ENCODE measurements at places on chromosomes 7 and 10.

GRCh38 chr7:82501346-82501745, 57.8 kb upstream of the CACNA2D1 start:
- no peak for DNase-seq

DNA sequence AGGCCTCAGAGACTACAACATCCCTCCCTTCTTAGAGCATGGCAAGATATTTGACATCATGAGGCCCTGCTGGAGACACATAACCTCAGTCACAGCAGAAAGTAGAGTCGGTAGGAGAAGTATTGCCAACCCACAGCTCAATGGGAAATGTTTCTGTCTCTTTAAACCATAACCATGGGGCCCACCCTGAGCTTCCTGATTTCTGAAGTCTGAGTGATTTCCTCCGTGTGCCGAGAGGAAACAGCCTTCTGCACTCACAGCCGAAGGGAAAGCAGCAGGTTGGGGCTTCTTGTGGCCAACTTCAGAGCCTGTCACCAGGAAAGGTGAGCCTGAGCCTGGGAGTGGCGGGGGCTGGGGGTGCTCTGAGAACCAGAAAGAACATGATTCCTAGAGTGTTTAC, at the start of gene GIMAP1:
TSS of gene GIMAP1 (plus strand) at position 246 of the 400 bp plus-strand sequence. CDS start 2,435 bp downstream, outside the sequence.
- DNase-seq, result no peak

GRCh38 chr10:121490871-121491519, 107.2 kb downstream of the FGFR2 start:
- DNase-seq, result no peak

DNA sequence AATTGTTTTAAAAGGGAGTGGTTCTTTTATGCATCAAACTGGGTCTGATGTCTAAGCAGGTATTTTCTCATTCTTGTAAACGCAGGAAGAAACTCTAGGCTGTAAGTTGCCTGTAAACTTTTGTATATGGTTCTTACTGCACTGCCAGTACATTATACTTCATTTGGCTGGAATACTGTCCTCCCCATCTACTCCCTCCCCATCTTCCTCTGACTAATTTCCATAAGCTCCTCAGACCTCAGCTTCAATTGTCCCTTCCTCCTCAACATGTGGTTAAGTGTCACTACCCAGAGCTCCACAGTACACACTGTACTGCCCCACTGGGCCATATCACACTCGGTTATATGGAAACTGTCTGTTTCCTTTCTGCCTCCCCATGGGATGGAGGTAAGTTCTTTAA, 161.4 kb upstream of the MDFIC start:
- DNase-seq, result no peak

GRCh38 chr7:55504967-55505658, 67.2 kb downstream of the VOPP1 start:
- no peak for DNase-seq

- no peak for DNase-seq
Measured at GRCh38 chr10:63431962-63432797, 33.6 kb downstream of the JMJD1C start.

GRCh38 chr7:156610601-156611000, 30.0 kb upstream of the RNF32 start:
- DNase-seq, result no peak

GRCh38 chr7:130268463-130269317, 2.0 kb downstream of the CPA2 start:
- DNase-seq, result no peak

DNA sequence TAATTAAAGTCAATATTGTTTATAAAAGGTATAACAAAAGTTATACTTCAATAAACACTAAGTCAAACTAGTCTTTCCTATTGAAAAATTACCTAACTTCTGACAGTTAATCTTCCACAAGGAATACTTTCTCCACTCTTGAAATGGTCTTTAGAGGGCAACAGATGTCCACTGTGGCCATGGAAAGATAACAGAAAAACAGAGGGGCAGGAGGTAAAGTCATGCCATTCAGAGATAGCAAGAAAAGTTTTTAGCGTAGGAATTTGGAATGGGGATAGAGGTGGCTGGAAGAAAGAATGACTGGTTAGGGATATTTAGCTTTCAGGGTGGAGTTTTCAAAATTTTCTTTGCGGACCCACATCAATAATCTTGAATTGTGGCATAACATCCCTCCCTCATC, 34.7 kb downstream of the HYCC1 start:
- DNase-seq, result no peak

- DNase-seq, result no peak
Measured at GRCh38 chr10:129501652-129502436, 34.8 kb downstream of the MGMT start.

DNA sequence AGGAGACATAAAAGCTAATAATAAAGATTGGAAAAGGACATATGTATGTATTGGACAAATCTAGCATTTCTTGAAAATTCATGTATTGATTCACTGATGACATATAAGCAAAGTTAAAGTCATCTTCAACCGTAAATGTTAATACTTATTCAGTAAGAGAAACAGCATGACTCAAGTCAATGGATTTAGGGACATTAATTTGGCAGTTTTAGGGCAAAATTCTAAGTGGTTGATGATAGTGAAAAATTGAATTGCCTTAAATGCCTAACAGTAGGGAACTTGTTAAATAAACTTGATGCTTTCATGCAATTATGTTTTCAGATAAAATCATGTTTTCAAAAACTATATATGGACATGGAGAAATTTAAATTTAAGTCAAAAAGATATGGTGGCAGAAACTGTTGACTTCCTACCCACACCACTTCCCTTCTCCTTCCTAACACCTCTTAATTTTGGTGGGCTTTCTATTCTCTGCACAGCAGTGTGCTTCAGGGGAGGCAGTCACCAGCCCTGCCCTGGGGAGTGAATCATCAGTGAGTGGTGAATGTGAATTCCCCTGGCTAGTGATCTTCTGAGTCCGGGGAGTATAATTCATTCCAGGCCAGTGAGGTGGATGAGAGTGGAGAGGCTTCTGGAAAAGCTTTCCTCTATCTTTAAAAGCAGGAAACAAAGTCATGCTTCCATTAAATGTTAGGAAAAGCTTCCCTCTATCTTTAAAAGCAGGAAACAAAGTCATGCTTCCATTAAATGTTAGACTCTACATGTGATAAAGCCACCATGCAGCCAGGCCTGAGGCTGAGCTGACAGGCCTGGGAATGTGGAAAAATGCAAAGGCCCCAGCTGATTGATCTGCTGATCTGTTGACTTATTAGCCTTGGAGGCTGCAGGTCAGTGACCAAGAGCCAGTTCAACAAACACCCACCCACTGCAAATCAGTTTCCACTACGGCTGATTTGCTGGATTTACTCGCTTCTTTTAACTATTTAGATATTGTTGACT, 25.2 kb upstream of the ITGB1 start:
- no peak for DNase-seq

GRCh38 chr7:136027160-136027559, 50.0 kb upstream of the MTPN start:
- no peak for DNase-seq

DNA sequence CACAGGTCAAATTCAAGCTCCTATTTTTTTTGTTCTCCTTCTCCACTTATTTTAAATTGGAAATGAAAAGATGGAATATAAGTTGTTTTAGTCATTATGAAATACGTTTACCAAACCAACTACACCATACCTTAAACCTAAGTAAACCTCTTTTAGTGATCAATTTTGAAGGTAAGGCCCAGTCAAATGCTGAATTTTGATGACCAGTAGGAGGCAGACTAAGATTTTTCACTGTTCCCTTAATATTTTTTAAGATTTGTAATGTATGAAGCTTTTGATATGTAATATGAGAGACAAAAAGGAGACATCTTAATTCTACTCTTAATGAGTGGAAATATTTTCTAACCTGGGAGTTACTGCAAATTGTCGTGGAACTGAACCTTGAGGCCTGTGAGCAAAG, 311.6 kb downstream of the EXOC4 start:
- no peak for DNase-seq

- DNase-seq, result no peak
Measured at GRCh38 chr10:123726836-123727235, 60.7 kb downstream of the GPR26 start.

DNA sequence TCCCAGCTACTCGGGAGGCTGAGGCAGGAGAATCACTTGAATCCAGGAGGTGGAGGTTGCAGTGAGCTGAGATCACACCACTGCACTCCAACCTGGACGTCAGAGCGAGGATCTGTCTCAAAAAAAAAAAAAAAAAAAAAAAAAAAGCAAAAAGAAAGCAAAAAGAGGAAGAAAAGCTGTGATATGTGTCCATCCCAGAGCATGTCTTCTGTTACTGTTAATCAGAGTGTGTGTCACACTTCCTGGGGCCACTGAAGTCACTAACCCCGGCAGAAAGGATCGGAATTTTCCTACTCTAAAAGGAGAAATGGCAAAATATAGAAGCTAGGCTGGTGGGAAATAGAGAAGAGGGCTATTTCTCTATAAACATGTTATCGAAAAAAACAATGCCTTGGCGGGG, 11.9 kb downstream of the PIK3AP1 start:
- no peak for DNase-seq

- DNase-seq, result no peak
Measured at GRCh38 chr10:112235920-112236319, 47.3 kb upstream of the TECTB start.

- DNase-seq, result no peak
Measured at GRCh38 chr7:126608339-126608776, 644.4 kb downstream of the GRM8 start.

DNA sequence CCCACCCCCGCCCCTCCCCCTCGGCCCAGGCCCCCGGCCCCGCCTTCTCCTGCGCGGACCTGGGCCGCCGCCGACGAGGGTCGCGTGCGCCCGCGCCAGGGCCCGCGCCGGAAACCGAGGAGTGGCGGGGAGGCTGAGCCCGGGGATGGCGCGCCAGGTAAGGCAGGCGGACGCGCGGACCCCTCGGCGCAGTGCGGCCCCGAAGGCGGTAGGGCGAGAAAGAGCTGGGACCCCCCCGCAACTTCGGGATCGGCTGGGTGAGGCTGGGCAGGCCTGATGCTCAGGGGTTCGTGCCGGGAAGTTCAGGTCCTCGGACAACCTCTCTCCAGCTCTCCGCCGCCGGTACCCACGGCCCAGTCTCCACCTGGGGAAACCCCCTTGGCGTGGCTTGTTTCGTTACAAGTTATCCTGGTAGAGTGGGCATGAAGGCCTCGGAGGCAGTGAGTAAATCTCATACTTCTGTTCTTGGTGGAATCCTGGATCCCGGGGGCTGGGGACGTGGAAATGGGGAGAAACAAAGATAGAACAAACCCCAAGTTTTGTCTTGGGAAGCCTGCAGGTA, 58.4 kb downstream of the ZNF467 start:
- DNase-seq, result no peak

DNA sequence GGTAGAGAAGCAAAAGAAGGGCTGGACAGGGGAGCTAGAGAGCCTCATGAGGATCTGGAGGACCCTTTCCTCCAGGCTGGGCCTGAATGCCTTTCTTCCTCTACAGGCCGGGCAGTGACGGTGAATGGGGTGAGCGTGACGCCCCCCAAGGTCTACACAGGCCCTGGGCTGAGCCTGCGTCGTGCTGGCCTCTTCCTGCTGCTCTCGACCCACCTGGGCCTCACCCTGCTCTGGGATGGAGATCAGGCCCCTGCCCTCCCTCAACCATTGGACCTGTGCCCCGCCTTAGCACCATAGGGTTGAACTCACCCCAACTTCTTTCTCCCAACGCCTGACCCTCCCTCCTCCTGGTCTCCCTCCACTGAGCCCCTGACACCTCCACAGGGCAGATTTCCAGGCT, 12.6 kb upstream of the ZNF467 start:
- DNase-seq, result no peak

DNA sequence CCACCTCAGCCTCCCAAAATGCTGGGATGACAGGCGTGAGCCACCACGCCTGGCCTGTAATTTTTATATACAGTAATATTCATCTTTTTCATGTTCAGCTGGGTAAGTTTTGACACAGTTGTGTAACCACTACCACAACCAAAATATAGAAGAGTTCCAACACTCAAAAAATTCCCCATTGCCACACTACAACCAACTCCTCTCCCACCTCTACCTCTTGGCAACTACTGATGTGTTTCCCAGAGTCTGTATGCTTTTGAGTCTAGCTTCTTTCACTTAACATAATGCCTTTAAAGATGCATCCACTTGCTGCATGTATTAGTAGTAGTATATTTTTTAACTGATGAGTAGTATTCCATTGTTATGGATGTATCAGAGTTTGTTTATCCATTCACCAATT, 90.7 kb downstream of the SRPK2 start:
- DNase-seq, result no peak

DNA sequence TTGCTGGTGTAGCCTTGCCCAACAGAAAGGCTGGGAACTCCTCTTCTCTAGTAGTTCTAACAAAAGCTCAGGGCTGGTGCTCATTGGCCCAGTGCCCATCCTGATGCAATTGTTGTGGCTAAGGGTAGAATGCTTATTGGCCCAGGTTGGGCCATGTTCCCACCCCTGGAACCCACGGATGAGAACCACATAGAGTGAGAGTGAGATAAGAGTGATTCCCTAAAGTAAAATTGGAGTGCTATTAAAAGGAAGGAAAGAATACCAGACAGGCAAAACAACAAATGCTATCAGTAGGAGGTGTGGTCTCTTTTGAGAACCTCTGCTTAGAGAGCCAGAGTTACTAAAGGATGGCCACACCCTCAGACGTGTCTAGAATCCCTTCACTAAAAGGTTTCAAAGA, 49.2 kb downstream of the LGI1 start:
- no peak for DNase-seq

- no peak for DNase-seq
Measured at GRCh38 chr7:157141525-157142060, 2.9 kb downstream of the UBE3C start.

- no peak for DNase-seq
Measured at GRCh38 chr10:29189256-29189655, 99.6 kb upstream of the LYZL1 start.

GRCh38 chr7:2966466-2967078, 77.1 kb downstream of the CARD11 start:
- no peak for DNase-seq

- no peak for DNase-seq
Measured at GRCh38 chr7:36128448-36129047, 24.5 kb upstream of the EEPD1 start.

DNA sequence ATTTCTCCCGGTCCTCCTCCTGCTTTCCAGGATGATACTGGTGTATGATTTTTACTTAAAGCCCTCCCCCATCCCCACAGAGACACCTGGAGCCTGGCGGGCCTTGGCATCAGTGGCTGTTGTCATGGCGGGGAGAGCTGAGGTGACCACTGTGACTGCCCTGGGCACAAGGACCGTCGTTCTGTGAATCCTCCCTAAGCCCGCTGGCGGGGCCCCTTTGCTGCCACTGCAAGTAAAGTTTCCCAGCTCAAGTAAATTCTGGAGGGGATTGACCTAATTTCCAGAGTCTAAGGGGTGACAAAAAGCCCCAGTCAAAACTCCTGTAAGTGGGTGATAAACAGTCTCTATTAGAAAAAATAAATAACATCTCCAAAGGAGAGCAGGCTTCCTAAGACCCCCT, 393.2 kb upstream of the PODXL start:
- no peak for DNase-seq

- DNase-seq, result no peak
Measured at GRCh38 chr10:44387853-44388251, 3.0 kb upstream of the CXCL12 start.

GRCh38 chr7:128830231-128831177, at the start of gene FLNC:
Gene FLNC, plus strand, starts transcription at chr7:128830406. Its CDS starts 232 bp downstream, at chr7:128830638.
- no peak for DNase-seq

- DNase-seq, result no peak
Measured at GRCh38 chr10:33293531-33294170, 40.8 kb downstream of the NRP1 start.

GRCh38 chr10:77074104-77074624, 563.4 kb downstream of the KCNMA1 start:
- no peak for DNase-seq
